ENCODE measurements at places on chromosomes 11 and 22. TPM values are rescaled to one million over a fixed set of nuclear protein-coding genes. Genes with fewer than 3 reads are reported as not detected.

GRCh38 chr11:4891996-4892640, 10.4 kb downstream of the OR51T1 start:
- no peak for DNase-seq

GGT1 gene
- total RNA-seq = 10.9 TPM

DNA sequence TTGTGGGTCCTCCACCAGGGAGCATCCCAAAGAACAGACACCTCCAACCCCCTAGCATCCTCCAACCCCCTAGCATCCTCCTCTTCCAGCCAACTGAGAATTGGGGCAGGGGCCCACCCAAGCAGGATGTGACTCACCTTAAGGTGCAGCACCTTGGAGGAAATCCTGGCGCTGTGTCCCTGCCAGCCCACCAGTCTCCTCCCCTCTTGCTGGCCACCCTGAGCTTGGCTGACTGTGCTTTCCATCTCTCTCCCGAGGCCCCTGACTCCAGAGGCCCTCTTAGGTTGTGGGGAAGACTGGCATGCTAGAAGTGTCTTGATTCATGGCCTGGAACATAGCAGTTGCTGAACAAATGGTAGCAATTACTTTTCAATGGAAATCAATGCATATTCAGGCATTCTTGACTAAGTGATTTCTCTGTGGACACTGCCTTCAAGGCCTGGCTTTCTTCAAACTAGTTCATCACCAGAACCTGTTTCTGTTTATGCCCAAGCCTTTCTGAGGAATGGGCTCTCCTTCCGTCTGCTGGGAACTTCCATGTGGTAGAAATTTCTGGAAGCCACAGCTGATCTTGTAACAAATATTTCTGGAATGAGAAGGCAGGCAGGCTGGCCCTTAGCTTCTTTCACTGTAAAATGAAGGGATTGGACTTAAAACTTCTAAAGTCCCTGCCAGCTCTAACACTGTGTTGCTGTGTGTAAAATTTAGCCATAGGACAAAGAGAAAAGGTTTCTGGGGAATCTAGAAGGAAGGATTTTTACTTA, 60.5 kb downstream of the CEP164 start:
- no peak for DNase-seq

- no peak for DNase-seq
Observed at GRCh38 chr11:1306186-1307162, 3.0 kb downstream of the TOLLIP start.

HBG1 gene
- not detected for total RNA-seq

FOSL1 gene
- 1.2 TPM for total RNA-seq

DNA sequence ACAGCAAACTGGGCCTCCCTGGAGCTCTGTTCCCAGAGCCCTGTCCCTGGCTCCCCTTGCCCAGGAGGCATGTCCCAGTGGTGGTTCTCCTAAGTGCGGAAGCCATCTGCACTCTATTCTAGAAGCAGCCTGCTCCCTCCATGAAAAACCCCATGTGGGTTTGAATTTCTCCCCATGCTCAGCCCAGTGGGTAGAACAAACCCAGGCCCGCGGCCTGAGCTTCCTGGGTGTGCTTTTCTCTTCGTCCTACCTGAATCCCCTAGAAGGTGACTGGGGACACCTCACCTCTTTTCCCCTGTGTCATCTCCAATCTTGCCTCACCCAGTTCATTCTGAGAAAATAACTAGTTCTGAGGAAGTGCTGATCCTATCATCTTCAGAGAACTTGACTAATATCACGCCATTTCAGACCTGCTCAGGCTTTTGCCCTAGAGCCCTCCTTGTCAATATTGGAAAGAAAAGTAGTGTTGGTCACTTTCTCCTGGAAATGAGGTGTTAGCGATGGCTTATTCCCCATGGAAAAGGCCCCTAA, 15.9 kb downstream of the IL10RA start:
- DNase-seq = no peak

GRCh38 chr11:27949951-27950738, 157.8 kb downstream of the KIF18A start:
- DNase-seq = no peak

DNA sequence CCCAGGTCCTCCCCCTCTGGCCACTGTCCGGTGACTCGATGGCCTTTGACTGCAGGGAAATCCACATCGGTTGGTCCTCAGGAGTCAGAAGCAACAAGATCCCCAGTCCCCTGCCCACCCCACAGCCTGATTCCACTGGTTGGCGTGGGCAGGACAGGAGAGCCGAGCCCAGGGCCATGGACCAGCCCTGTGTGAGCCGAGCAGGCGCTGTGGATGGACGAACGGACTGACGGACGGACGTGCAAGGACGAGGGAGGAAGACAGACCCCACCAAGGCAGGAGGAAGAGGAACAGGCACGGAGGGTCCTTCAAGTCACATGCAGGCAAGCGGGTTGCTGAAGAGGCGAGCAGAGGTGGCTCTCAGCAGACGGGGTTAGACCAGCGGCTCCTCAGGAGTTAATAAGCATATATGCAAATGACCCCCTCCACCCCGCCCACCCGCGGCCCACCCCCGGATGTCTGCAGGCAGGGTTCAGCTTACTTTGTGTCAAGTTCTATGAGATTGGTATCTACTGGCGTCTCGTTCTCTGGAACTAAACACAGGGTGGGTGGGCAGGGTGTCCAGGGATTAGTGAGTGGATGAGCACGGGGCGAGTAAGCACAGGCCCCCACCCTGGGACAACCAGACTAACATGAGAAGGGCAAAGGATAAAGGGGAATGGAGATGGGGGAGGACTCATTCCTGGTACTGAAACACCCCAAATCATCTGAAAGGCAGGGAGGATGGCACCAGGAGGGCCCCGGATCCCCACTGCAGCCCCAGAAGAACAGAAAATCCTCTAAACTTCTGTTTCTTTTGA, 26.8 kb downstream of the TPBGL start:
- no peak for DNase-seq

DNA sequence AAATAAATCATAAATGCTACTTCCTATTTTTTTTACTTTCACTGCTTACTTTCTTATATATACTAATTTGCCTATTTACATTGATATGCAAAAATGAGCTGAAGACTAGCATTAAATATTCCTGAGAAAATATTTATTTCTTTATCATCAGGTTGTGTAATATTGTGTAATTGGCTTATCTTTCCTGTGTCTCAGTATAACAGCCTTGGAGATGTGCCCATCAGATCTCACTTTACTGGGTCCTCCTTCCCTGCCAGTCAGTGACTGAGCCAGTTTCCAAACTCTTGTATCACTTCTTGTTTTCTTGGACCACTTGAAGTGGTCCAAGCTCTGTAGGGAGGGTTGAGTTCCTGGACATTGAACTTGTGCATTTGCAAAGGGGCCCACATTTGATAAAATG, 900.0 kb downstream of the LUZP2 start:
- no peak for DNase-seq

DNA sequence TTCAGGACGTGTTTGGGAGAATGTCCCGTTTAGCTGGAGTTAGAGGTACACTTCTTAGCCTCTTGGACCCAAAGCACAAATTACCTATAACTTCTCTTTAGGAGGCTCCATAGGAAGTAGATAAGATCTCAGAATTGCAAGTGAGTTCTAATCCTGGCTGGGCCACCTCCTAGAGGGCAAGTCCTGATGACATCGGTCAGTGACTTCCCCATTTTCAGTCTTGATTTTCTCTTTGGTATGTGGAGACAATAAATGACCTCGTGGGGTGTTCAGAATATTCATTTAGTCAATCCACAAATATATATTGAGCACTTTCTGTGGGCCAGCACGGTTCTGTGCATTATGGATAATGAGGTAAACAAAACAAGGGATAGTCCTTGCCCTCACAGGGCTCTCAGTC, 208.6 kb downstream of the CWF19L2 start:
- no peak for DNase-seq

Measured in mucosa of descending colon (tissue), 3 donors.